ENCODE measurements at places on chromosomes 3 and 15. TPM values are rescaled to one million over a fixed set of nuclear protein-coding genes. Genes with fewer than 3 reads are reported as not detected.

Gene CDC25A
- 0.80 TPM for total RNA-seq

- no peaks in the 10 kb centered on the region for H3K27me3 ChIP-seq
- no peak overlapping the region for H3K27ac ChIP-seq
- H3K36me3 ChIP-seq = no peaks in the 10 kb centered on the region
- H3K4me3 ChIP-seq = no peak overlapping the region
- no peaks in the 10 kb centered on the region for H3K4me1 ChIP-seq
These were observed 903.1 kb downstream of the NSUN3 start for GRCh38 chr3:94965867-94966475.

DNA sequence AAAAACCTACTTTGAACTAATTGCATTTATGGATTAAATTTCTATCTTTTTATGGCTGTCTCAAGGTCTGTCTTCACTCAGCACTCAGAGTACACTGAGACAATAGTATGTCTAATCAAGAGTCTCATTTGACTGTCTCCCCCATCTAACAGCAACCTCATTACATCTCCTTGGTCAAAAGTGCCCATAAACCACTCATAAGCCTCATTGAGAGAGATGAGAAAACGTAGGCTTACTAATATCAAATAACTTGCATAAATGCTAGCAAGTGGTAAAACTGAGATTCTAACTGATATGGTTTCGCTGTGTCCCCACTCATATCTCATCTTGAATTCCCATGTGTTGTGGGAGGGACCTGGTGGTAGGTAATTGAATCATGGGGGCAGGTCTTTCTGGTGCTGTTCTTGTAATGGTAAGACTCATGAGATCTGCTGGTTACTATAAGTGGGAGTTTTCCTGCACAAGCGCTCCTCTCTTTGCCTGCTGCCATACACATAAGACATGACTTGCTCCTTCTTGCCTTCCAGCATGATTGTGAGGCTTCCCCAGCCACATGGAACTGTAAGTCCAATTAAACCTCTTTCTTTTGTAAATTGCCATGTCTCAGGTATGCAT, 113.9 kb downstream of the TFDP2 start:
- no peak overlapping the region for H3K27ac ChIP-seq
- H3K4me1 ChIP-seq = no peaks in the 10 kb centered on the region
- H3K27me3 ChIP-seq = no peaks in the 10 kb centered on the region
- H3K36me3 ChIP-seq = no peaks in the 10 kb centered on the region
- H3K4me3 ChIP-seq = no peak overlapping the region

GRCh38 chr3:43996379-43997301, 245.0 kb upstream of the TOPAZ1 start:
- H3K36me3 ChIP-seq = no peaks in the 10 kb centered on the region
- no peak for DNase-seq
- peak overlapping the region; percentile 22 for H3K4me3 ChIP-seq

Data from breast epithelium (tissue), 4 donors.